ENCODE measurements at places on chromosomes 5 and 9.

- no peak for DNase-seq
Observed at GRCh38 chr9:8600914-8601680, 801.5 kb upstream of the DMAC1 start.

DNA sequence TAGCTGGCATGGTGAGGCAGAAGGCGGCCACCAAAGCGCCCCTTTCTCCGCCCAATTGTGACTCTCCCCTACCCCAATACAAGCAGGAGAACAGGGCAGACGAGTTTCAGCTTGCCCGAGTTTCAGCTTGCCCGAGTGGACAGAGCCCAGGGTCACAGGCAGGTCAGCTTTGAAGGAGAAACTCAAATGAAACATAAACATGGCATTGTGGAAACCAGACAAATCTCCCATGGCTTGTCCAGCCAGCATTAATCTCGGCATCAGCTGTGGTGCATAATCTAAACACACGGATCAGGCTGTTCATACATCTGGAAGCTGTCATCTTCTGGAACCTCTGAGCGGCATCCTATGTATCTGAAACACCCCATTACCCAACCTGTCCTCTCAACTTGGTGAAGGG lies 16.9 kb downstream of the PTCH1 start:
- DNase-seq: no peak

GRCh38 chr5:168153263-168153875 lies 138.1 kb upstream of the WWC1 start:
- no peak for DNase-seq

- DNase-seq: peak; percentile 98
Observed at GRCh38 chr5:78294248-78295034, at the start of gene AP3B1. AP3B1 (minus strand) TSS chr5:78294698; CDS start chr5:78294579, 119 bp downstream.

DNA sequence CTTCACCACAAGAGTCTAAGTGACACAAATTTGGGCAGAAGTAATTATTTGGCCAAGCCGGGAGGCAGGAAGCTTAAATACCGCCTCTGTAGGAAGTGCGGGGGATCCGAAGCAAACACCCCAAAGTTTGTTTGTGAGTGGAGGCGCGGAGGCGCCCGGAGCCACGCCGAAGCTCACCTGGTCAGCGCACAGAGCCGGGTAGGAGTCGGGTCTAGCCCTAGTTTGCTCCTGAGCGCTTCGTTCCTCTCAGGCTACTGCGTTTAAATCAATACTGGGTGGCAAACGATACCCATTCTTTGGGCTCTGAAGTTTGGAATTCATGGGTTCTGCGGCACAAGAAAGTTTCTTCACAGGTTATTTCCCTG lies 855 bp downstream of the MCC start:
- peak; percentile 6 for DNase-seq

DNA sequence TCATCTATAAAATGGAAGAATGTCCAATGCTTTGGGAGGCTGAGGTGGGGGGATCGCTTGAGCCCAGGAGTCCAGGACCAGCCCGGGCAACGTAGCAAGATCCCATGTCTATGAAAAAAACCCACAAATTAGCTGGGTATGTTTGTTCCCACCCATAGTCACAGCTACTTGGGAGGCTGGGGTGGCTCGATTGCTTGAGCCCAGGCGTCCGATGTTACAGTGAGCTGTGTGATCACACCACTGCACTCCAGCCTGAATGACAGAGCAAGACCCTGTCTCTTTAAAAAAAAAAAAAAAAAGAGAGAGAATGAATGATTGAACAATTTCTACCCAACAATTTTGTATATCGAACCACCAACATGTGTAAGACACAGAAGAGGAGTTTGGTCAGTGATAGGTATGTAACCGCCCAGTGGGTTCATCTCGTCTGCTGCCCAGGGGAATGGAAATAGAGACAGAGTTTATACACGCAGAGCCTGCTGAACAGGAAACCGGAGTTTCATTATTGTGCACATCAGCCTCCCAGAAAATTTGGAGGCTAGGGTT lies 26.2 kb upstream of the ERGIC1 start:
- DNase-seq: no peak

GRCh38 chr5:19987612-19988361 lies at the start of gene CDH18:
CDH18 (minus strand) TSS chr5:19988200; CDS start chr5:19838986, 149,214 bp downstream.
- no peak for DNase-seq

DNA sequence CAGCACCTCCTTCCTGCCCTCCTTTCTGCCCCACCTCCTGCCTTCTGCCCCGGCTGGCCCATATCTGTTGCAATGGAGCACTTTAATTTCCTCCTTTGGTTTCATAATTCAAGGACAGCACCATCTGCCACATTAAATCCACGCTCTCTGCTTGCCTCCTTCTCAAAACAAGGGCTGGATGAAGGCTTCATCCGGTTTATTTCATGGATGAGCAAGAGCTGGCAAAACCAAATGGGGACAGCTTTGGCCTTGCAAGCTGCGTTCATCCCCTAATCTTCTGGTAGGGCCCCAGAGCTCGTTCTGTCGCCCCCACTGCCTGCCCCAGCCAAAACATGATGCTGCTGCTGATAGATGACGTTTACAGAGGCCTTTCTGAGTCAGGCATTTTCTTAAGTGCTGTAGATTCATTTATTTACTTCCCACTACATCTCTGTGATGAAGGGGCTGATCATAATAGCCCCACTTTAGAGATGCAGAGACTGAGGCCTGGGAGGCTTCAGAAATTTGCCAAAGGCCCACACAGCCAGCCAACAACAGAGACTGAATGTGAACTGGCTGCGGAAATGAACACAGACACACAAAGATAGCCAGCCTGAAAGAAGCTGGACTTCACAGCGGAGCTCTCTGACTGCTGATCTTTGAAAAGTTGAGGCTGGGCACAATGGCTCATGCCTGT lies 115.6 kb upstream of the CPEB4 start:
- no peak for DNase-seq

- DNase-seq: no peak
Observed at GRCh38 chr9:4967523-4967922, 17.5 kb upstream of the JAK2 start.

- DNase-seq: peak; percentile 22
Observed at GRCh38 chr5:10600626-10601245, 36.9 kb downstream of the ANKRD33B start.

- no peak for DNase-seq
Observed at GRCh38 chr9:14654932-14655331, 38.3 kb downstream of the ZDHHC21 start.

DNA sequence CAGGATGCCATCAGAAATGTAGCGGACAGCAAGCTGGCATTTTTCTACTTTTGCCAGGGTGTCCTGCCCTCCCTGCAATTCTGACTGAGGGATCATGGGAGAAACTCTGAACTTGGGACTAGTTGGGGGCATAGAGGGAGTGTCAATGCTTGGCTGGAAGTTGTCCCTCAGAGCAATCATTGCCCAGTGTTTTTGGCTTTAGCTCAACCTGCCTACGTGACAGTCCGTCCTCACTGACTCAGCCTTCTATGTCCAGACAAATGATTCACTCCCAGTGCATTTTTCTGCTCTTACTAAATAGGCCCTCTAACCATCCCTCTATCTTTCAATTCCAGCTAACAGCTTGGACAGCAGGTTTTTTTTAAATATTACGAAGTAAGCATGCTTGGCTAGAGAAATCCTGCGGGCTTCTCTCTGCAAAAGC lies 627.4 kb downstream of the TLR4 start:
- DNase-seq: no peak

- DNase-seq: peak; percentile 24
Observed at GRCh38 chr5:58466939-58467338, 7.1 kb upstream of the PLK2 start.

DNA sequence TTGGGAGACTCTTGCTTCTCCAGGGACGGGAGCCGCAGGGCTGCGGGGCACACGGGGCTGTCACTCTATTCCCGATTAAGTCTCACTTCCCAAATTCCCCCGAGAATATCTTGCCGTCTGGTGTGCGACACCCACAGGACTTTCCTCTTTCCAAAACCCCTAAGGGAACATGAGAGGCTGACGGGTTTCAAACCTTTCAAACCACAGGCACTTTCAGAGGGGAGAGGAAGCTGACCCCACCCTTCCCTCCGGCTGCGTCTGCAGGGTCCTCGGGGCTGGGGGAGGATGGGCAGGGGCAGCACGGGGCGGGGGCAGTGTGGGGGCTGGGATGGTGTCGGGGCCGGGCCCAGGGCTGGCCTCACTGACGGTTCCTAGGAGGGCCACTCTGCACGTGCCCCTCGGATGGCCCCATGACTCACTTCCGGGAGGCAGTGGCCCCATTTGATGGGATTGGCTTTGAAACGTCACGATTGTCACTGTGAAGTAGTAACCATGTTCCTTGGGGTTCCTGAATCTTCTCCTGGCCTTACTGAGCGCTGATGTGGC lies 38.2 kb downstream of the SLC9A3 start:
- DNase-seq: no peak

- peak; percentile 53 for DNase-seq
Observed at GRCh38 chr9:131739133-131739958, 530 bp downstream of the RAPGEF1 start.

DNA sequence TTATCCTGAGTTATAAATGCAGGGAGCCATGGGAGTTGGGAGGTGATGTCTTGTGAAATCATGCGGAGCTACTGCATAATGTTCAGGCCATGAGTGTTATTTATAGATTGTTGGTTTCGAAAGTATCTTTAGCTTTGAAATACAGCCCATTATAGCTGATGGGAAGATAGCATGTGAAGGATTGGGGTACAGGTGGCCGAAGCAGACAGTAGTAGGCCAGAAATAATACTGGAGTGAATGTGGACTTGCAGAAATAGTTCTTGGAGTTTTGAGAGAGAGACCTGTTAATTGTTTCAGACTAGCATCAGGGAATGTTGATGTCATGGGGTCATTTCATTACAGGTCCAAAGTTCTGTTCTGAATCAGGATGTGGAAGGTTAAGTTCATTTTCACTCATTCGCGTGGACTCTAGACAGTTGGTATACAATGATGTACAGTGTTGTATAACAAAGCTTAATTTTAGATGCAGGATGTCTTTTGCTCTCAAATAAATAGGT lies 3.8 kb downstream of the ATP6V1G1 start:
- no peak for DNase-seq

GRCh38 chr9:138077898-138078540 lies 200.4 kb downstream of the CACNA1B start:
- DNase-seq: no peak

- DNase-seq: no peak
Observed at GRCh38 chr5:65098393-65098792, 329.7 kb downstream of the CWC27 start.

GRCh38 chr9:134227451-134228411 lies 63.4 kb upstream of the RNU6ATAC start:
- no peak for DNase-seq

- no peak for DNase-seq
Observed at GRCh38 chr9:124309667-124310084, 51.9 kb downstream of the NEK6 start.

DNA sequence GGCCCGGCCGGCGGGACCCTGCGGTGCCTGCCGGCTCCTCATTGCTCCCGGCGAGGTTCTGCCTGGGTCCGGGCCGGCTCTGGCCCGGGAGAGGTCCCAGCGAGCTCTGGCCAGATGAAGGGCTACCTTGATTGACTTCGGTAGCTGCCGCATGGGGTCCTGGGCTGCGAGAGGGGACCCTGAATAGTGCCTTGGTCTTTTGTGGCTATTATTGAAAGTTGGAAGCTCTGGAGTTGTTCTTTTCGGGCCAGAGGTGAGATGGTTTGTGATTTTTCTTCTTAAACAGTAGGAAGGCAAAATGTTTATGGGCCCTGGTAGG lies 635 bp downstream of the NAA35 start:
- no peak for DNase-seq

- DNase-seq: no peak
Observed at GRCh38 chr9:36136894-36137391, 410 bp downstream of the GLIPR2 start.

DNA sequence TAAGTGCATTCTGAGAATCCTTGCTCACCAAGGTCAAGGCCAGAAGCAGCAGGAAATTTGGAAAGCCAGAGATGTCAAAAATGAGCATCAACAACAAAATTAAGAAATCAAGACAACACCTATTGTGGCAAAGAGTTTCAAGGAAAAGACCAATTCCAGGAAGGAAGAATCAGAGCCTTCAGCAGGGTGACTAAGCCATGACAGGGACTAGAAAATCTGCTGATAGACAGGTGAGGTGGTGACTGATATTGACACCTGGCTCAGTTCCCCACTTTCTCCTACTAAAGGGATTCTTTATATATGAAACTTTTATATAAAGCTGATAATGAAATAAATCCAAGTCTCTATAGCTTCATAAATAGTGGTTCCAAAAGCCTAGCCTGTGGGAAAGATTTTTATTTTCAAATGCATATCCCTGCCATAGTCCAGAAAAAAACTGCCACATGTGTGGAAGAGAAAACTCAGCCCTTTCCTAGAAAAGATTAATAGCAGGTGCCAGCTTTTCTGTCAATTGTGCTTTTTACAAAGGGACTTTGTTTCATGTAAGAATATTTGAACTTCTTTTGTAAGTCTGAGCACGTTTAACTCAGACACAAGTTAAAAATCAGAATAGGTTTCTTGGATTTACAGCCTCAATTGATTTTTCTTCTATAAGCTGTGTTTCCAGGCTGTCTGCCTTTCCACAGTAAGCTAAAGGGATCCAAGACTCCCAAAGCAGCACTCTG lies 81.1 kb upstream of the GRAMD2B start:
- DNase-seq: no peak

- peak; percentile 19 for DNase-seq
Observed at GRCh38 chr5:57499262-57500050, 16.8 kb upstream of the ACTBL2 start.

- DNase-seq: no peak
Observed at GRCh38 chr5:118529361-118530144, 458.8 kb downstream of the DTWD2 start.

DNA sequence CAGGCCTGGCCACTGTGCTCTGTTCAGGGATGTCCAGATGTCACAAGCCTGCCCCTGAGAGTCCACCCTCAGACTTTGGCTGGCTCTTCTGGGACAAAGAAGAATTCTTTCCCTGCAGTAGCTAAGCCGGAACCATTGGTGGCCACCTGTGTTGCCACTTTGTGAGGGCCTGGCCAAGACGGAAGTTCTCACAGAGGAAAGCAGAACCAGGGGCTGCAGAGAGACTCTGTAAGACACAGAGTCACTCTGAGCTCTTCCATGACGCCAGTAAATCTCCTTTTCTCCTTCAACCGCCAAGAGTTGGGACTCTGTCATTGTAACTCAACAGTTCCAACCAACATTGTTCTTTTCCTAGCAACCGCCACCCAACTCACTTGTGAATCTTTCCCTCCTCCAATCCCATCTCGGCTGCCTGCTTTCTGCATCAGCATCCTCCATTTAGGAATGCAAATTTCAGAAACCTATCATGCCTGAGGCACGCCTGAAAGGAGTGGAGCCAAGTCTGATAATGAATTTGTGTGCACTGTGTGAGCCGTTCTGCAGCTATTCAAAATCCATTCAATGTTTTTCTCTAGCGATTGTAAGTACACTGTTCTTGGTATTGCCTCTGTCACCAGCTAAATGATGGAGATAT lies 37.8 kb upstream of the ATP6V1G1 start:
- no peak for DNase-seq
